ENCODE measurements at places on chromosomes 1 and 21. TPM values are rescaled to one million over a fixed set of nuclear protein-coding genes. Genes with fewer than 3 reads are reported as not detected.

Gene SERPINC1
- not detected for total RNA-seq

Gene LCE3E
- total RNA-seq: not detected

Gene TCP10L
- total RNA-seq: 0.53 TPM

Gene RGS18
- total RNA-seq: 5.5 TPM

Gene KISS1
- not detected for total RNA-seq

Gene TMEM269
- total RNA-seq: not detected

Gene S100A3
- total RNA-seq: not detected

Gene GJB5
- 2.7 TPM for total RNA-seq

Gene S100A7
- total RNA-seq: not detected

Gene GJA8
- total RNA-seq: not detected

Gene FCRL4
- total RNA-seq: not detected

Gene ATP1A2
- 13.2 TPM for total RNA-seq

Gene SYT6
- 0.37 TPM for total RNA-seq

Gene SLC1A7
- not detected for total RNA-seq

Gene RPE65
- 9.9 TPM for total RNA-seq

Gene CA6
- total RNA-seq: not detected

Gene KHDC4
- 45.0 TPM for total RNA-seq

Gene KRTAP20-4
- total RNA-seq: not detected

Gene YTHDF2
- total RNA-seq: 54.9 TPM

Measured in urinary bladder (tissue), 4 donors.